Mucosa of descending colon (tissue), 3 donors: ENCODE measurements at places on chromosomes 3 and 15. TPM values are rescaled to one million over a fixed set of nuclear protein-coding genes. Genes with fewer than 3 reads are reported as not detected.

Gene FSIP1
- total RNA-seq, result 5.1 TPM

Gene CEP19
- total RNA-seq, result 3.8 TPM

Gene A4GNT
- not detected for total RNA-seq

Gene NUTM1
- not detected for total RNA-seq

Gene CYP1A2
- not detected for total RNA-seq

Gene LYZL4
- not detected for total RNA-seq

Gene RARRES1
- 72.0 TPM for total RNA-seq

Gene KIF9
- total RNA-seq, result 5.8 TPM

Gene SNX22
- 0.35 TPM for total RNA-seq

Gene RPS27L
- total RNA-seq, result 187 TPM

Gene TMEM212
- not detected for total RNA-seq
